Osteoblast (primary cell): ENCODE measurements at places on chromosomes 3 and 15.

- peak; percentile 6 for DNase-seq
Measured at GRCh38 chr15:28962851-28963710, 77.3 kb downstream of the APBA2 start.

GRCh38 chr3:127208483-127209100, 15.7 kb downstream of the PRR23E start:
- DNase-seq: no peak

DNA sequence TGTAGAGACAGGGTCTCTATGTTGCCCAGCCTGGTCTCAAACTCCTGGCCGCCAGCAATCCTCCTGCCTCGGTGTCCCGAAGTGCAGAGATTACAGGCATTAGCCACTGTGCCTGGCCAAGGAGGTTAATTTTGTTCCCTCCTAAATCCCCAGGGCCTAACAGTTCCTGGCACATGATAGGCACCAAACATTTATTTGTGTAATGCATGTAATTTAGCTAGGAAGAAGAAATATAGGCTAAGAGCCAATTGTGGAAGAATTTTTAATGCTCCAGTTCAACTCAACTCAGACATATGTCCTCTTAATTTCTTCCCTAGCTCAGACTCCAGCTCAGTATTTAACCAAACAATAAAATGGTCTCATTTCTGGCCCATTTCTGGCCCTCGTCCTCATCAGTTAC, 7.7 kb upstream of the ZNF592 start:
- no peak for DNase-seq

- peak; percentile 37 for DNase-seq
Measured at GRCh38 chr3:39064646-39065045, 12.8 kb downstream of the WDR48 start.

GRCh38 chr3:177824841-177825240, 627.6 kb upstream of the TBL1XR1 start:
- DNase-seq: no peak

- DNase-seq: no peak
Measured at GRCh38 chr3:130904491-130904890, 10.6 kb downstream of the ATP2C1 start.

DNA sequence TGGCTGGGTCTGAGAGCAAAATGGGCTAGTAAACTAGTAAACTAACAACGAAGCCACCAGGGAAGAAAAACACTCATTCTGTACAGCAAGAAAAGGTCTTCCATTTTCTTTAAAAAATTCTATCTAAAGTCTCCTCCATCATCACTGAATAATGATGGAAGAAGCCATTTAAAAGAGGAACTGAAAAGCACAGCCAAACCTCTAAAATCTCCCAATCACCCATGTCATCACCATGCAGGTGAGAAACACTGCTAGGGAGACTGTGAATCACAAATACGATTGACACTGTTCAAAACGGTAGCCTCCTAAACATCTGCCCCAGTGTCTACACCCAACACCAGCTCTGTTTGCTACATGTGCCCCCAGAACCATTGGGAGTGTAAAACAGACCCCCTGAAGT, 140.4 kb downstream of the RORA start:
- DNase-seq: no peak

DNA sequence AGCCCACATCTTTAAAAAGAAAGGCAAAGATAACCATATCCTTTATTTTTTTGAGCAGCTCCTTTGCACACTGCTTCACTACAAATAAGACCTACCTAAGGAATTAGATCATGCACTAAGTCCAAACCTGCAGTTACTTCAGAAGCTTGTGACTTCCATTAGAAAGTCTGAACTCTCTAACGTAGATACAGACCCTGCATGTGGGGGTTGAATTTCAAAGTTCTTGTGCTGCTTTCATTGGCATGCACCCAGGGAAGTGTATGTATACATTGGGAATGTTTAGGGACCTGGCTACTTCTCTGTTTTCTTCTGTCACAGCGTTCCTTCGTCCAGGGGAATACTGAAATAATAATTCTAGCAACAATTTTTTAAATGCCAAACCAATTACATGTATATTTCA, 185.2 kb upstream of the IL12A start:
- no peak for DNase-seq

- no peak for DNase-seq
Measured at GRCh38 chr15:82807920-82808633, 1.4 kb upstream of the WHAMM start.

DNA sequence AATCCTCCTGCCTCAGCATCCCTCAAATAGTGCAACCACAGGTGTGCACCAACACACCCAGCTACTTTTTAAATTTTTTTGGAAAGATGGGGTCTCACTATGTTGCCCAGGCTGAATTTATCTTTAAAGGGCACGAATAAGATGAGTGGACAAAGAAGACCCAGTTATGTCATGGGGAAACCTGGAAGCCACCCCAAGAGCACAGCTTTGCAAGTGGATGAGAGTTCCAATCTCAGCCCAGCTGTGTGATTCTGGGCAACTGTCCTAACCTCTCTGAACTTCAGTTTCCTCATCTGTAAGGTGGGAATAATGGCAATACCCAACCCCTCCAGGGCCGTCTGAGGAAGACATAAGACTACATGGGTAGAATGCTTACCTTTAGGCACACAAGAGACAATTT, 32.2 kb downstream of the DNAJB8 start:
- no peak for DNase-seq
